ELR (cell line): ENCODE measurements at places on chromosomes 1 and 21.

DNA sequence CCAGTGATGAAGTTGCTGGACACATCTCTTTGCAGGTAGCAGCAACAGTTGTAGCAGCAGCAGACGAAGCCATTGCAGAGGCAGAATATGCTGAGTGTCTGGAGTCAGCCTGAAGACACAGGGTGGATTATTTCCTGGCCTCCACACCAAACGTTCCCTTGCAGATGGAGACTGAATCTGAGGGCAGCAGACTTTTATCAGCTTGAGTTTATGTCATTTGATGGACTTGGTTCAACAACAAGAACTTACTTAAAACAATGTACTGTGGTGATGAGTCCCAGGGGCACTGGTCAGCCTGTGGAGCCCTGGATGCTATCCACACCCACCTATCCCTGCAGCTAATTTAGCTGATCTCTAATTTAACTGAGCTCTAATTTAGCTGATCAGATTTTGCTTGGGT, 17.1 kb upstream of the MPZL1 start:
- no peak for DNase-seq

GRCh38 chr1:220335668-220336067, 63.4 kb upstream of the RAB3GAP2 start:
- no peak for DNase-seq

DNA sequence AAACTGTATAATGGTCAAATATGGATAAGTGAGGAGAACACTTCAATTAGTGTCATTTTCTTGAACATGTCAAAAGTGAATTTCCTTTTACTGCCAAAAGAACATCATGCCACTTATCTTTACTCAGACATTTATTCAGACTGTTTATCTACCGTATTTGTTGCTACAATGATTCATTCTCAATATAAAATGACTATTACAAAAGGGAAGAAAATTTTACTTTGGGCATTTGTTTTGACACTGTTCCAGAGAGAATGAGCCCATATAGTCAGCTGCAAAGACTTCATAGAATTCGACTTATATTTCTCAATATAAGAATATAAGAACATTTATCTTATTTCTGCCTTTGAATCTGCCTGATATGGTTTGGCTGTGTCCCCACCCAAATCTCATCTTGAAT, 1699.1 kb downstream of the BRINP3 start:
- no peak for DNase-seq

GRCh38 chr1:230827081-230827681, 41.1 kb downstream of the C1orf198 start:
- peak; percentile 4 for DNase-seq

GRCh38 chr1:7149080-7149838, 364.0 kb downstream of the CAMTA1 start:
- no peak for DNase-seq

- no peak for DNase-seq
Observed at GRCh38 chr1:56403321-56403720, 176.0 kb downstream of the PLPP3 start.

DNA sequence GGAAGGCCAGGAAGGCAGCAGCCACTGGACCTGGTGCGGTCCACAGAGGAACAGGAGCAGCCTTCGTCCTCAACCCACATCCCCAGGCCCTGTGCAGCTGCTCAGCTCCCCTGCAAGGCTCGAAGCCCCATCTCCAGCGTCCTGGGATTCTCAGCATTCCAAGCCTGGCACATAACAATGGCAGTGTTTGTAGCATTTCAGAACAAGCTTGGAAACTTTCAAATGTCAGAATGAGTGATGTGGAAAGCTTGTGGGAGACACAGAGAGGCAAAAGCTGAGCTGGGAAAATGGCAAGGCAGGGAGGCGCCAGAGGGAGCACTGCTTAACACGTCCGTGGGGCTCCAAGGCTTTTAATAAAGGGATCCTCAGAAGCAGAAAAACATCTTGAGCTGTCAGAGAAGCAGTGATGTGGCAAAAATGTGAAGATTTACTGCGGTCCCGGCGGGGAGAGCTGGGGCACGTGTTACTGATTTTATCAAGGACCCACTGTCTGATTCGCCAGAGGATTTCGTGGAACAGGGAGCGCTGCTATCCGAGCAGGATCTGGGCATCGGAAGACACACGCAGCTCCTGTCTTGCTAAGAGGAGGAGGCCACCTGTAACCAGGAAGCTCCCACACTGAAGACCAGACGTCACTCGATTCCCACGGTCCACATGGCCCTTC, 38.1 kb downstream of the TOMM20 start:
- DNase-seq: no peak

DNA sequence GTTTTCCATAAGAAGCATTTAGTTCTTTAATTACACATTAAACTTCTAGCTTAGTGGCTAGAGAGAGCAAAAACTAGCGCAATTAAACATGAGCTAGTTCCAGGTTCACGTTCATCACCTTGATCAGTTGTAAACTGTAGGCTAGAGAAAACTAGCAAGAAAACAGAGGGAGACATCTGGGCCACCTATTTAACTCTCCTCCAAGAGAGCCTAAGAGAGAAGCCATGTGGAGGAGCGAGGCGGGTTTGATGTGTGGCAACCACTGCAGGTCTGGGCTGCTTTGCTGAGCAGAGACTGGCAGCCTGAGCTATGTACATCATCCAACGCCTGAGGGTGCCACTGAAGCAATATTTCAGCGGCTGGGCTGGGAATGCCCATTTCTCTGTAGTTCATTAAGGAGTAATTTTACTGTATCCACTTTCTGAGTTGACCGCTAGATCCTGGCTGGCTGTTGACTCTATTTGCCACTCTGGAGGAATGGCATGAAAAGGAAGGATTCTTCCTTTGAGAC, 252.9 kb downstream of the DYRK1A start:
- no peak for DNase-seq
